ENCODE measurements at places on chromosomes 2 and 18. TPM values are rescaled to one million over a fixed set of nuclear protein-coding genes. Genes with fewer than 3 reads are reported as not detected.

DNA sequence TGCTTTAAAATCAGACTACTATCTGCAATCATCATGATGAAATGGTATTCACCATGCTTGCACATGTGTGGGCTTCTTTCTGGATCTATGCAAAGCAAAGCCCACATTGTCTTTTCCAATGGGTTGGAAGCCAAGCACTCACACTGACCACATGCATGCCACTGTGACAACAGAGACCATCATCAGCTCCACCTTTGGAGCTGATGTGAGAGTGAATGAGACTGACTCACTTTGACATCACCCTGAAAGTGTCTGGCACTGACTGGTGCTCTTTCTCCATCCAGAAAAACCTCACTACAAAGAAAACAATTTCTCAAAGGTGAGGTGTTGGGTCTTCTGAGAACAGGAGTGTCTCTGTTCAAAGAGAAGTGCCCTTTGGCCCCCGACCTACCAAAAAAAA lies 4.7 kb downstream of the MYO5B start:
- no peak for DNase-seq

- no peak for DNase-seq
Observed at GRCh38 chr18:75784390-75784789, 356.9 kb upstream of the SMIM21 start.

GRCh38 chr2:443741-444140 lies 155.8 kb upstream of the ALKAL2 start:
- DNase-seq: peak; percentile 9

GRCh38 chr18:79582978-79583377 lies 96.6 kb upstream of the CTDP1 start:
- DNase-seq: no peak

GRCh38 chr2:227627769-227628168 lies 10.5 kb downstream of the SCYGR4 start:
- no peak for DNase-seq

DNA sequence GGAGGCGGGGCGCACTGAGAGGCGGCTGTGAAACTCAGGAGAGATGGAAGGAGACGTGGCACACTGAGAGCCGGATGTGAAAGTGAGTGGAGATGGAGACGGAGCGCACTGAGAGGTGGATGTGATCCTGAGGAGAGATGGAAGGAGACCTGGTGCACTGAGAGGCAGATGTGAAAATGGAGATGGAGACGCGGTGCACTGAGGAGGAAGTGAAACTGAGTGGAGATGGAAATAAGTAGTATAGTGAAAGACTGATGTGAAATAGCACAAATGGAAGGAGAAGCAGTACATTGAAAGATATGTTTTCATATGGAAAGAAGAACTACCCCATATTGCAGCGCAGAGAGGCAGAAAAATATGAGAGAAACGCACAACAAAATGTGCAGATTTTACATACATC lies 281.6 kb upstream of the RGPD4 start:
- DNase-seq: no peak

DNA sequence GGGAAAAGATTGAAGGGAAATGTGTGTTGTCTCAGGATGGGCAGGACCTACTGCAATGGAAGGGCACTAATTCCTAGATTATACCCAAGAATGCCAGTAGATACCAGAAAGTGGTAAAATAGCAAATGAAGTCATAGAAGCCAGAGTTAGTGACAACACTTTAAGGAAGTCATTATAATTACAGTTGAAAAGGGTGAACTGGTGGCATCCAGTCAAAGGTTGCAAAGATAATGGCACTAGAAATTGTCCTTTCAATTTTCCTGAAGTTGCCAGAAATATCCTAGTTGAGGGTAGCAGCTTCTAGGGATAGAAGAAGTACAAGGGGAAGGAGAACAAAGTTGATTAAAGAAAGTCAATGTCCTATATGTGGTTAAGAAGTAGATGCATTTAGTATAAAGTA lies 68.8 kb upstream of the GLS start:
- DNase-seq: no peak

DNA sequence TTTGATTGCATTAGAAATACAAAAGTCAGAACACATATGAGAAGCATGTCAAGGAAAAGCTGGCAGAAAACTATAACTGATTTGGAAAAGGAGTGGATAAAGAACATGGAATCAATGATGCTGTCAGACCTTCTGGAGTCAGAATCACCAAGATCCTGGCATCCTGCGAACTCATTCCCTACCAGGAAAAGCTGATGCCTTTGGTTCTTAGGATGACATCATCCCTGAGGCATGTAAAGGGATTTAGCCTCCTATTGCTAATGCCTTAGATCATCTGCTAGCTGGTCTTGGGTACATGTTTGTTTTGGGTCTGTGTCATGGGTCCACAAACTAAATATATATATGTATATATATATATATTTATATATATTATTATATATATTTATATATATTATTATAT lies 680.7 kb downstream of the EPHA4 start:
- DNase-seq: peak; percentile 71

GRCh38 chr2:42810971-42811811 lies 18.8 kb upstream of the HAAO start:
- DNase-seq: peak; percentile 73

DNA sequence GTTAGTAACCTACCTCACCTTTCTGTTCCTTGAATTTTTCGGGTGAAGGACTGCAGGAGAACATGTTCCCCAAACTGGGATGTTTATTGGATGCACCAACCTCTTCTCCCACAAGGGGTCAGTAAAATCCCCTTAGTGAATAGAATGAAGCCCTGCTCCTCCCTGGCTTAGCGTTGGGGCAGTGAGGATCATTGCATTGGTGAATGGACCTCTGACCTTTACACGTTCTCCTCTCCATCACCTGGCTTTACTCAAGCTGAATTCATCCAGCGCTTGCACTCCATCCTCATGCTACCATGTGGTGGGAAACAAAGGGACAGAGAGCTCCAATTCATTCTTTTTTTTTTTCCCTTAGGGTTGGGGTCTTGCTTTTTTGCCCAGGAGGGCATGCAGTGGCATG lies 157.2 kb downstream of the MIB1 start:
- DNase-seq: peak; percentile 55

GRCh38 chr2:9573013-9573720 lies 17.5 kb upstream of the ADAM17 start:
- DNase-seq: no peak

DNA sequence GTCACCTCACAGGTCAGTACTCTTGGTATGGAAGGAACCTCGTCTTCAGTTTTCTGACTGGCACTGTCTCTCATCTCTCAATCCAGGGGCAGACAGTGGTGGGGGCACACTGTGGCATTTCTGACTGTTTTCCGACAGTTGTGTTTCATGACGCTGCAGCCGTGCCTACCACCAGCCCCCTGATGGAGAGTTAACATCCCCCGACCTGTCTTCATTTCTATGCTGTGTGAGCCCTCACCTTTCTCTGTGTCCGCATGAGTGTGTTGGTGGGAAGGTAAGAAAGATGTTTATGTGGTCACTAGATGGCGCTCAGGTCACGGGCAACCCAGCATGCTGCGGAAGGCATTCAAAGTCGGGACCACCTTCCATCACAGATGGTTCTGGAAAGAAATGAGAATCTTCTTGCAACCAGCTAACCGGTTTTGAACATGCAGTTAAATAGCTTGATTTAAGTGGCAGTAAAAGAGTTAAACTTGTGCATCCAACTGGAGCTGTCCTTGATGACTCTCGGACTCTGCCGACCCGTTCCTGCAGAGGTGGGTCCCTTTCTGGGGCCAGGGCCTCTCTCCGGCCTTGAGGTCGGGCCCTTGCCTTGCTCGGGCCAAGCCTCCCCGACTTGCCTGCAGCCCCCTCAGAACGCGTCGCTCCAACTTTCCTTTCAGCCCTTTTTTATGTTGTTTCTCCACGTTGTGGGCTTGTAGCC lies 92.4 kb downstream of the DYSF start:
- DNase-seq: peak; percentile 80

DNA sequence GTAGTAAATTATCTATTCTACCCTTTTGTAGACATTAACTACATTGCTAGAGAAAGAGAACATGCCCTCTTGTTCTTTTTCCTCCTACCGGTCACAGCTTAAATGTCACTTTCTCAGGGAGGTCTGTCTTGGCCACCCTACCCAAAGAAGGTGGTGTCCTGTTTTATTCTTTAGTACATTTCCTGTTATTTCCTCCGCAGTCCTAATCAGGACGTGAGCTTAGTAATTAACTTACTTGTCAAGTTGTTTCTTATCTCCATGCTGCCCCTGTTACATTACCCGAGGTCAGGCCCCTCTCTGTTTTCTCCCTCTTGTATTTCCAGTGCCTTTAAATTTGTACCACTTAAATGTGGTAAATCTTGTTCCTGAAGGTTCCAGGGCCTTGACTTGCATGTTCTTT lies 73.7 kb upstream of the RMDN2 start:
- DNase-seq: no peak

GRCh38 chr18:37199741-37200140 lies 365.9 kb downstream of the CELF4 start:
- no peak for DNase-seq

GRCh38 chr2:62884514-62884913 lies 166.1 kb upstream of the OTX1 start:
- DNase-seq: no peak

- peak; percentile 22 for DNase-seq
Observed at GRCh38 chr18:23924813-23925212, 89.7 kb upstream of the TTC39C start.

DNA sequence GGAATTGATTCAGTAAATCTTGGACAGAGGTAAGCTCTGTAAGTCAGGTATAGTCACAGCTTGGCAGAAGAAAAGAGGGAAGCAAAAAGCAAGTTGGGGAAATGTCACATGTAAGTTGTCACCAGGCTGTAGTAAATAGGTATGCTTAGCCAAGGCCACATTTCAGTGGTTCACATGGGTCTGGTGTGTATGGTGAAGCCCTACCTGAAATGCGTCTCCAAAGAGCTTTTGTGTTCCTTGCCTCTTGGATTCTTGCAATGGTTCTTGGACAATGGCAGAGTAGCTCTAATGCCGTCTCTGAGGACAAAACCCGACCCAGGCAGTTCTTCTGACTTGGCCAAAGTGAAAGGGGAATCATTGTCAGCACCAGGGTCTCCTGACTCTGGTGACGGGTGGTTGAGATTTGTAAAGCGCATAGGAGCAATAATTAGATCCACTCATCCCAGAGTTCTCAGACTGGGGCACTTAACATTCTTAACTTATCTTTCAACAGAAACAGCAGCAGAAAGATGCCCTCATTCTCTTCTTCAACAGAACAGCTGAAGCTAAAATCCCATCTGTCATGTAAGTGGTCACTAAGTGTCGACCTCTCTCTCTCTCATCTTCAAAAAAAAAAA lies 34.4 kb upstream of the RPL37A start:
- DNase-seq: no peak

GRCh38 chr2:53641290-53641689 lies 126.3 kb upstream of the CHAC2 start:
- DNase-seq: no peak

- DNase-seq: peak; percentile 82
Observed at GRCh38 chr2:65382776-65383357, 49.5 kb downstream of the SPRED2 start.

DNA sequence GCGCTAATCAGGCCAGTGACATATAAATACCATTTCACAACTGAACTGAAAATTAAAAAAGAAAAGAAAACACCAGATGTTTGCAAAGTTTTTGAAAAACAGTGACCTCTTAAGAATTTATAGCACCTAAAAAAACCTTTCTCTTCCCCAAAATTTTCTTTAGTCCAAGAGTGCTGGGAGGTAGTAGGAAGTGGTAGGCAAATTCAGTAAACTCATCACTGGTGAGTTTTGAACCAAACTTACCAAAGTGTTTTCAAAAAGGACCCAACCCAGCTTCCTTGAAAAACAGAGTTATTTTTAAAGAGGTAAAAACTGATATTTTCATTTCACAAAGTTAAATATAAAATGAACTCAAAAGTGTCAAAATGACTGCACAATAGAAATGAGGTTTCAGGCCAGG lies 90.4 kb downstream of the TMEM247 start:
- DNase-seq: no peak

- DNase-seq: no peak
Observed at GRCh38 chr2:32514946-32515345, 112.9 kb upstream of the TTC27 start.

GRCh38 chr18:23945416-23946079 lies 69.0 kb upstream of the TTC39C start:
- DNase-seq: no peak

The IL1B gene
- 2.1 TPM for total RNA-seq

The LYG2 gene
- not detected for total RNA-seq

The SLC8A1 gene
- not detected for total RNA-seq

The RGPD4 gene
- total RNA-seq: not detected

Data from A673 (cell line).